ENCODE measurements at places on chromosomes 11 and 22.

DNA sequence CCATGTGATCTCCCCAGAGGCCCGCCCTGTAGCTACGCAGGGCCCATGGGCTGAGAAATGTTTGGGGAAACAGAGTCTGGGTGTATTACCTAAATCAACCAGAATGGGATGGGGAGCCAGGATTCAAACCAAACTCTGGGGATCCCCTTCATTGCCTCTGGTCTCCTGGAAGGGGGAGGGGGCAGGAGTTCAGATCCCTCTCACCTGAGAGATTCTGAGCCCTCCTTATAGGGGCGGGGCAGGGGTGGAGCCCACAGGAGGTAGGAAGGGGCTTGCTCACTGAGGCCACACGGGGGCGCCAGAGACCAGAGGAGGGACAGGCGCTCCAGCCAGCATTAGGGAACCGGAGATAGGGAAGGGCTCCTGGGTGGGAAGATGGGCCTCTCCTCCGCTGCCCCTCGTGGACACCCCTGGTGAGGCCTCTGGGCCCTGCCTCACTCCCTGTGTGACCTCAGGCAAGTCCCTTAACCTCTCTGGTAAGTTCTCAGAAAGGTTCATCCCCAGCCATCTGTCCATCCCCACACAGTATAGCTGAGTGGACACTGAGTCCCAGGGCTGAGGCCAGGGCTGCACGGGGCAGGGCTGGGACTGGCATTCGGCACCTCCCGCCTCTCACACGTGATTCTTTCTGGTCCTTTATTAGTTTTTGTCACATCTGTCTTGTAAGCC lies 2.7 kb upstream of the CDC42BPG start:
- DNase-seq, result peak; percentile 92

DNA sequence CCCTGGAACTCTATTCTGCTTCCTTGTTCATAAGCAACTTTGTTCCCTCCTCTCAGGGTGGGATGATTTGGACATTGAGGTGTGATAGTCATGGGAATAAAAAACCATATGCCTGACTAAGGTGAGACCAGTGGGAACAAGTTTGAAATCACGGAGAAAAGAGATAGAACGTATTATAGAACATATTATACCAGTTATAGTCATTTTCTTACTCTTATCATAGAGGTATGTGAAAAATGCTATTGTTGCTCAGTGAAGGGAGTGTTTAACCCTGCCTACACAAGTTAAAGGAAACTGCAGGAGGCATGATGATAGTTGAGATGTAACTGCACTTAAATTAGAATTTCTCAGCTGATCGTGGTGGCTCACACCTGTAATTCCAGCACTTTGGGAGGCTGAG lies 15.5 kb downstream of the OR6Q1 start:
- DNase-seq, result no peak

- no peak for DNase-seq
These were observed 40.2 kb downstream of the DIXDC1 start for GRCh38 chr11:111977146-111978027.

DNA sequence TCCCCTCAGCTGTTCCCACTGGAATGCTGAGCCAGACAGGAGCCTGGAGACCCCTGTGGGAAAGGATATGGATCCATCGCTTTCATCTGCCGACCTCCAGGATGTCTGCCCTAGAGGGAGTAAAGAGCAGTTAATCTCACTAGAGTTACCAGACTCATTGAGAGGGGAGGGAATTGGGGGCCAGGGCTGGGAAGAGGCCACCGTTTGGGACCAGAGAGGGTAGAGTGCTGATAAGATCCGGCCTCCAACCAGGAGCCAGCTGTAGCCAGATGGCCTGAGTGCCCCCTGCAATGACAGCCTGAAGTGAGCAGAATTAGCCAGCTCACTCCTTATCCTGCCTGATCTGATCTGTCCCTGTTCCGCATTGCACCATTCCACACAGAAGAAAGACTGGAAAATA lies 3.7 kb upstream of the APLNR start:
- no peak for DNase-seq

- DNase-seq, result no peak
These were observed 45.5 kb upstream of the ALKBH3 start for GRCh38 chr11:43835104-43835503.

DNA sequence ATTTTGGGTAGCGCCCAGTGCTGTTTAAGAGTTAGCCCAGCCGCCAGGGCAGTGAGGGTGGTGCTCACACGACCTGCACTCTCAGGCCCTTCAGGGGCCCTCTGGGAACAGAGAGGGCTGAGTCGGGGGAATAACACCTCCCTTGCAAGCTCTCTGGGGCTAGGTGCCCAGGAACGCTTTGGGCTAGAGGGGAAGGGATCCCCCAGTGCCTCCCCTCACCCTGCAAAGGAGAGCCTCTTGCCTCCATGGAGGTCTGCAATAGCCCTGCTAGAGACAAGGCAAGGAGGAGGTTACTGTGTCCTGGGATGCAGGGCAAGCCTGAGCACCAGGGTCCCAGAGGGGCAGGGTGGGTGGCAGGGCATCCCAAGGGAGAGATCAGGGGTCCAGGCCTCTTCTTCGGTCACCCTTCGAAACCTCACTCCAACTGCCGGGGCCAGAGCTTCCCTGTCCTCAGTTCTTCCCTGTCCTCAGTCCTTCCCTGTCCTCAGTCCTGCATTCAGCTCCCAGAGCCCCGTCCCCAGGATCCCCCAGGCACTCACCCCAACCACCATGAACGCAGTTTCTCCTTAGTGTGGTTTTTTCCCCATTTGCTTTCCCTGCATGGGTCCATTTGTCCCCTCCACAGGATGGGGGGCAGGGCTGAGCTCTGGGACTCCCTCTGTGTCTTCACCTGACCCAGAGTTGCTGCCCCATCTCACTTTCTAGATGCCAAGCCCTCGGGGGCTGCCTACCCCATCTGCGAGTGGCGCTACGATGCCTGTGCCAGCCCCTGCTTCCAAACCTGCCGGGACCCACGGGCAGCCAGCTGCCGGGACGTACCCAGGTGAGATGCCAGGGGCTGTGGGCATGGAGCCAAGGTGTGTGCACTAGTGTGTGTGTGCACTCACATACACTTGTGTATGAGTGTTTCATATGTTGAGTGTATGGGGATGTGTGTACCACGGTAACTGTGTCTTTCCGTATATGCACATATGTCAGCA lies 60.8 kb downstream of the OTOG start:
- no peak for DNase-seq

DNA sequence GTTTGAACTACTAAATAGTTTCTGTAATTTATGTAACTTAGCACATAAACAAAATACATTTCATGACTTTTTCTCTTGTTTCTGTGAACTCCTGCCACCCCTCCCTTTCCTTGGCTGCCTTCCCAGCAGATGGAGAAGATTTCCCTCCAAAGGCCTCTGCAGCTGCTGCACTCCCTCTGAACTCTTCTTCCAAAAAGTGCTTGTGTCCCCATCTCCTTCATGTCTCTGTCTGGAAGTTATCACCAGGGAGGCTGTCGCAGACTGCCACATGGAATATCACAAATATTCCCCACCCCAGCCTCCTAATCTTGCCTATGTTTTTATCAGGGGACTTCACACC lies 1068.3 kb downstream of the OPCML start:
- DNase-seq, result no peak

GRCh38 chr11:106961048-106961447 lies 57.2 kb downstream of the GUCY1A2 start:
- DNase-seq, result no peak

DNA sequence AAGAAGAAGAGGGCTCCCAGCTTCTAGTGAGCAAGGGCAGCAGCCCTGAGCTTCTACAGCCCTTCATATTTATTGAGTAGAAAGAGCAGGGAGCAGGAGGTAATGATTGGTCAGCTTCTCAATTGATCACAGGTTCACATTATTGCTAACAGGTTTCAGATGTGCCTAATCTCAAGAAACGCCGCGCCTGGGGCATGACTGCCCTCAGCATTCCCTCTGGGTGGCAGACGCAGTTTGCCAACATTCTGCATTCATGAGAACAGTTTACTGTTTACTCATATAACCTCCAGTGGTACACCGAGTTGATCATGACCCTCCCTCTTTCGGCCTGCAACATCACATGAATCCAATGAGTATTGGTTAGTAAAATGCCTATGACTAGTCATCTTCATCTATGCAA lies 4.7 kb upstream of the ZNF74 start:
- DNase-seq, result no peak

GRCh38 chr11:43785318-43785717 lies 95.3 kb upstream of the ALKBH3 start:
- no peak for DNase-seq

DNA sequence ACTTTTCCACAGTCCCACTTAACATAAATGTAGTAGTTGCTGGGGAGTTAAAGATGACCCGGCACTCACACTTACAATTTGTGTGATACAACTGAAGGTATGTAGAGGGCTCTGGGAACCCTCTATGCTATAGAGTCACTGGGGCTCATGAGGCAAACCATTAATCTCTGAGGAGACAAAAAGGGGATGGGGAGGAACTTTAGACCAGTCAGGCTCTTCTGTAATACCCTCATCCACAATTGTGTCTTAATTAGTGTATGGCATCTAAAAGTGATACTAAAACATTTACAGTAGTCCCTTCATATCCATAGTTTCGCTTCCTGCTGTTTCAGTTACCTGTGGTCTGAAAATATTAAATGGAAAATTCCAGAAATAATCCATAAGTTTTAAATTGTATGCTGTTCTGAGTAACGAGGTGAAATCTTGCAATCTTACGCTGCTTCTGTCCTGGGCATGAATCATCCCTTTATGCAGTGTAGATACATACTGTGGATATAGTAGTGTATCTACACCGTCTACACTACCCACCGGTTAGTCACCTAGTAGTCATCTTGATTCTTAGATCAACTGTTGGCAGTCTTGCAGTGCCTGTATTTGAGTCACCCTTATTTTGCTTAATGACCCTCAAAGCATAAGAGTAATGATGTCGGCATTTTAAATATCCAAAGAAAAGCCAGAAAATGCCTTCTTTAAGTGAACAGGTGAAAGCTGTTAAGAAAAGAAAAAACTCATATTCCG lies 12.2 kb downstream of the CBL start:
- no peak for DNase-seq

GRCh38 chr11:127791844-127792243 lies 791.3 kb upstream of the KIRREL3 start:
- no peak for DNase-seq

DNA sequence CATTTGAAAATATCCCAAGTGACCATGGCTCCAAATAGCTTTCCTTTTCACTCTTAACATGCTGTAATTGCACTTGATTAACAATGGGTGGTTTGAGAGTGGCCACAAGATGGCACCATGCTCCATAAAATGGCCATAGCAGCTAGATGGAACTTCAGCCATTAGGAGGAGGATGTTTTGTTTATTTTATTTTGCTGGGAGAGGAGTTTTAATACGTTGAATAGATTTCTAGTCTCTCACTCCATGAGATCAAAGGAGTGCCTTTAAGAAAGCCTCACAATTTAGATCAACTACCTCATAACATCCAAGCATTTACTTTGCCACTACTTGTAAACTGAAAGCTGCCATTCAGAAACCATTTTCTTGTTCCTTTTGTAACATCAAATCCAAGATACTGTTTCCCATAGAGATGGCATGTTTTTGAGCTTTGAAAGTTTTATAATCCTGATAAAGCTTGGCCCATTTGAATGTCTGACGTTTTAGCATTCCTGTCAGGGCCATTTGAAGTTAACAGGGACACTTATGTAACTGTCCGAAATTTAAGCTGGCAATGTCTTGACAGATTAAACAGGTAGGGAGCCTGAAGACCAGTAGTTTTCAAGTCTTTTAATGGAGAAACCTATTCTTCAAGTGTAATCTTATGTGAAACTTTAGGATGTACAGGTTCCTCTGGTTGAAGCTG lies 4.7 kb downstream of the FEN1 start:
- peak; percentile 83 for DNase-seq

GRCh38 chr22:24453853-24454252 lies 26.5 kb downstream of the ADORA2A start:
- DNase-seq, result no peak

- DNase-seq, result peak; percentile 95
These were observed 36.9 kb upstream of the LINC01488 start for GRCh38 chr11:69444381-69445130.

DNA sequence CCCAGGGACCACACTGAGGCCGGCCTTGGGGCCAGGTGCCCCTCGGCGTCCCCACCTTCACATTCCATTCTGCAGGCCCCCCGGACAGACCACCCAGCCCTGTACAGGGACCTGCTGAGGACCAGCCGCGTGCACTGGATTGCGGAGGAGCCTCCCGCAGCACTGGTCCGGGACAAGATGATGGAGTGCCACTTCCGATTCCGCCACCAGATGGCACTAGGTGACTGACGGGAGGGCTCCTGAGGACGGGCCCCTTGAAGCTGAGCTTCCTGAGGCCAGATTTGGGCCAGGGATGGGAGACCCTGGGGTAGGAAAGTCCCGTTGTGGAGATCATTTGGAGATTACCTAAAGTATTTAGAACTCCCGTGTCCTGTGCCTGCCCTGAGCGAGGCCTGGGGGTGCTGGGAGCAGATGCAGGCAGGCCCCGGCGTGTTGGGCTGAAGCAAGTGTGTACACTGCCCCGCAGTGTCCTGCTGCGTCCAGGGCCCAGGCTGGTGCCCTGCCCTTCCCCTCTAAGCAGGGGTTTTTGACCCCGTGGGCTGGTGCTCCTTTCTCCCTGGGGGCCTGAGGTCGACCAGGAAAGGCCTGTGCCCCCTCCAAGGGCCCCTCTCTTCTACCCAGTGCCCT lies 20.0 kb downstream of the TRMU start:
- peak; percentile 95 for DNase-seq

- DNase-seq, result no peak
These were observed 114.7 kb upstream of the SERPIND1 start for GRCh38 chr22:20659258-20659657.

- no peak for DNase-seq
These were observed 6.7 kb downstream of the ANKRD13D start for GRCh38 chr11:67295846-67296245.

GRCh38 chr22:37054056-37054395 lies 2.5 kb downstream of the KCTD17 start:
- no peak for DNase-seq

- DNase-seq, result no peak
These were observed 5.1 kb downstream of the POU2AF3 start for GRCh38 chr11:111303461-111303860.

DNA sequence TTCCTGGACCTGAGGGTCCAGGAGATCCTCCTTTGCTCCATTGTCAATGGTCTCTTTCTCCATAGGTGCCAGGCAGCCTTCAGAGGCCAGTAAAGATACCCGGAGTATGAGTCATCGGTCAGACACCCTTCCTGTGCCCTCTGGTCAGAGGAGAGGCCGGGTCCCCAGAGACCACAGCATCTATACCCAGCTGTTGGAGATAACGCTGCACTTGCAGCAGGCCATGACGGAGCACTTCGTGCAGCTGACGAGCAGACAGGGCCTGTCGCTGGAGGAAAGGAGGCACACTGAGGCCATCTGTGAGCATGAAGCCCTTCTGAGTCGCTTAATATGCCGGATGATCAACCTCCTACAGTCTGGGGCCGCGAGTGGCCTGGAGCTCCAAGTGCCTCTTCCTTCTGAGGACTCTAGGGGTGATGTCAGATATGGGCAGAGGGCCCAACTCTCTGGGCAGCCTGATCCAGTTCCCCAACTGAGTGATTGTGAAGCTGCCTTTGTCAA lies at the start of gene ACCSL:
ACCSL (plus strand) TSS at position 51 of the 501 bp plus-strand sequence; CDS start at position 107, 56 bp downstream.
- DNase-seq, result no peak

Data from HuH-7 (cell line).